ENCODE measurements at places on chromosomes 11 and 22.

DNA sequence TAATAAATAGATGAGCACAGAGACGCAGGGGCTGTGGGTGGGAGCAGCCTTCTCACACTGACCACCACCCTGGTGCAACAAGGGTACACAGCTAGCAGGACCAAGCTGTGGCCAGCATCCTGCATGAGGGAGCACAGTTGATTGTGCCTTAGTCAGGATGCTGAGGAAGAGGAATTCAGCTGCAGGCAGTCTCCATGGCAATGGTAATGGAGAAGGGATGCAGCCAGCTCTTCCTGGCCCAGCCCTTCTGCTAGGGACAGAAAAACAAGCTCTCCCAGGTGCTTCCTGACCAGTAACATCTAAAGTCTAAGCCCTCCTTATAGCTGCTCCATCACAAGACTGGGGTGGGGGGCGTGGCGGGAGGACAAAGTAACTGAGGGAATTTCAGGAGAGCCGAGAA lies 363.5 kb downstream of the BUD13 start:
- DNase-seq, result no peak

DNA sequence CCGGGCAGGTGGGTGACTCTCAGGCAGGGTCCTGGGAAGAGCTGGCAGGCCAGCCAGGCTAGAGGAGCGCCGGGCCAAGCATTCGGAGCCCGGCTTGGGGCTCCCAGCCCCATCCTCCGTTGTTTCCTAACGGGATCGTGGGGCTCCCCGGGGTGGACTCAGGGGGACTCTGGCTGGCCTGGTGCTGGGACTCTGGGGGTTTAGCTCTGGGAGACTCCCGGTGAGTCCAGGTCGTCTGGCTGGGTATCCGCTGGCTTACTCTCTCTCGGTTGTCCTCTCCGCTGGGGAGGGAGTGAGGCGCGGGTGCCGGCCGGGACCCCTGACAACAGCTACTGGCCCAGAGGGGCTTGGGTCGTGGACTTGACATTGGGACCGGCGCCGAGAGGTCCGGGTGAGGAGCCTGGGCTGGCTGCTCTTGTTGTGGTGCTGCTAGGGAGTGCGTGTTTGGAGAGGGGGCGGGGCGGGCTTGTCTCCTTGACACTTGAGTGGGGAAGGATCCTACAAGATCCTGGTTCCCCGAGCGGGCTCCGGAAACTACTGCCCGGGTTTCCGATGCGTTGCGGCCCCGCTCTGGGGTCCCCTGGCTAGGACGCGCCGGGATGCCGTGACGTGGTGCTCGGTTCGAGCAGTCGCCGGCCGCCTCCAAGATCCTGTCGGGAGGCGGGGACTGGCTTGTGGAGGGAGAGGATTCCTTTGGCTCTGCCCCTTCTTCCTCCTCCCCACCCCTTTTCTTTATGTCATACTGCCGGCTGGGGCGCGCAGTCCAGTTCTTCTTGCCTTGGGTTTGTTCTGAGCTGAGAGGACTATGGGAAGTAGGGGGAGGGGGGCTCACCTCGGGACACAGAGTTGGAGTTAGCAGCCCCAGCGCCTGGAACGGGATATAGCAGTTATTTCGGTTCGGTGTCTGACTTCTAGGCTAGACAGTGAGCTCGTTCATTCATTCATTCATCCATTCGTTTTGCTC lies 585 bp downstream of the EMSY start:
- peak; percentile 73 for DNase-seq

DNA sequence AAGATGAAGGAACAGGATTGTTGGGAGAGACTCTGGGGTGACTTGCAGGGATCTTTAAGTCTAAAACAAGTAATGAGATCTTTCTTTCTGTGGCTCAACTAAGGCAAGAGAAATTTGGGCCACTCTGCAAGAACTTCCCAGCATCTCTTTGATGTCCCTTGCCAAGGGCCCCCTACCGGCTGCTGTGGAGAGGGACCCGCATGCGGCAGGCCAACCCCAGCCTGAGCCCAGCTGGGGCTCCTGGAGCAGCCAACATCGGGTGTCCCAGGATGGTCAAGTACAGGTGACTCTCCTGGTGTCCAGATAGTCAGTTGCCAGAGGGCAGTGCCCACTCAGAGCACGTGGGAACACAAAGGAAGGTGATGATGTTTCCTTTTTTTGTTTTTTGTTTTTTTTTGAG lies 363.2 kb downstream of the TBC1D22A start:
- DNase-seq, result no peak

DNA sequence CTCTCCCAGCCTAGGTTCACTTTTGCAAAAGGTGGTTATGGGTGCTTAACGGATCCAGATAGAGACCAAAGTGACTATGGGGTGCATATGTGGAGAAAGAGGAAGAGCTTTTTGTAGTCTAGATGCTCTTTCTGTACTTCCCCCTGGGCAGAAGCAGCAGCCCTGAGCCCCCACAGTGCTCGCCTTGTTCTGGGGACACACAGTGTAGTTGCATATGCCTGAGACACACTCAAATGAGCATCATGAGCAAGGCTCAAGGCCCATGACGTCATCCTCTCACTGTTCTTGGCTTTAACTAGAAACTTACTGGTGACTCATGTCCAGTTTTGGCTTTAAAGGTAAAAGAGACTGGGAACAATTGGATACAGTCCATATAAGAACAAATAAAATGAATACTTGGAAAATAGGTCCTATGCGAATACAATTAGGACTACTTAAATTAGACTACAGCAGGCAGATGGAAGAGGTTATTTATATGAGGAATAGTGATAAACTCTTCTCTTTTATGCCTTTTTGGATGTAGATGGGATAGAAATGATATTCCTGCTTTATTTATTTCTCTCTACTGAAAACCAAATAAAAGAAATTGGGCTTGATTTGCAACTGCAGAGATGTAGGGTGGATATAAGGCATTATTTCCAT lies 20.1 kb upstream of the PEX26 start:
- no peak for DNase-seq

GRCh38 chr22:30717331-30717921 lies 22.8 kb downstream of the OSBP2 start:
- no peak for DNase-seq

GRCh38 chr11:62909107-62909894 lies 11.9 kb downstream of the CHRM1 start:
- no peak for DNase-seq

DNA sequence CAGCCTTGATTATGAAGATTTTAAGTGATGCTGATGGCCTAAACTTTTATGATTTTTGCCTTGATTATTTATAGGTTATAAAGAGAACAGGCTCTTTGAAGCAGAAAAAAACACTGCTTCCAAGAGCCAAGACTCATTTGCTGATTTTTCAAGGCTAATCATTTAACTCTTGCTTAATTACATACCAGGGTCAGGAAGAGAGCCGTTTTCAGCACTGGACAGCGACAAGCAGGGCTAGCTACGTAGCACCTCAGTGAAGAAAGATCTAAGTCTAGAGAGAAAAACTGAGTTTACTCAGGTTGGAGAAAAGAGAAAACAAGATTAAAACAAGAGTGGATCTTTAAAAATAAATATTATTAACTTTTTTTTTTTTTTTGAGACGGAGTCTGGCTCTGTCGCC lies 615.4 kb upstream of the B3GAT1 start:
- no peak for DNase-seq

DNA sequence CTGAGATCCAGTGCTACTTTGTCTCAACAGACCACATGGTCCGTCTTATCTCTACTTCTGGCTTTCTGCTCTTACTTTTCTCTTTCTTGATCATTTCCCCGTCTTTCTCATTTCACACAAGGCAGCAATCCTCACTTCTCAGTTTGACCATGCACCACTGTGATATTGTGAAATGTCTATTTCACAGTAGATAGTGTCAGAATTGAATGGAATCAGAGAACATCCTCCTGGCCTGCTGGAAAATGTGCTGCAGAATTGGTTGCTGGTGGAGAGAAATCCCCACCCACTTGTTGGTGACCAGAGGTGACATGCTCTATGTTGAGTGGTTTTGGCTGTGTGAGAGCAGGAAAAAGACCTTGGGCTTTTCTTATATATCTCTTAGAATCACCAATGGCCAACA lies 57.8 kb upstream of the RCN1 start:
- DNase-seq, result no peak

DNA sequence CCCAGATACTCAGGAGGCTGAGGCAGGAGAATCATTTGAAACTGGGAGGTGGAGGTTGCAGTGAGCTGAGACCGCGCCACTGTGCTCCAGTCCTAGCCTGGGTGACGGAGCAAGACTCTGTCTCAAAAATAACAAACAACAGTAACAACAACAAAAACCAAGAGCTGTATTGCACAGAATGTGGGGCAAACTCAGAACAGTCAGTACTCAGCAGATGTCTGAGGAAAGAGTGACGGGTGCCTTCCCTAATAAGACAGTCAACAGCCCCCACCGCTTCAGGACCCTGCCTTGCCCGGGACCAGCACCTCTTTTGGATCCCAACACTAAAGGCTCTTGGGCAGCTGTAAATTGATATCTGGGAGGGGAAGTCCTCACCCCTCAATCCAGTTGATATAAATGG lies 40.3 kb downstream of the RIBC2 start:
- no peak for DNase-seq

- DNase-seq, result no peak
These were observed 56.5 kb upstream of the ARHGAP32 start for GRCh38 chr11:129248618-129249017.

DNA sequence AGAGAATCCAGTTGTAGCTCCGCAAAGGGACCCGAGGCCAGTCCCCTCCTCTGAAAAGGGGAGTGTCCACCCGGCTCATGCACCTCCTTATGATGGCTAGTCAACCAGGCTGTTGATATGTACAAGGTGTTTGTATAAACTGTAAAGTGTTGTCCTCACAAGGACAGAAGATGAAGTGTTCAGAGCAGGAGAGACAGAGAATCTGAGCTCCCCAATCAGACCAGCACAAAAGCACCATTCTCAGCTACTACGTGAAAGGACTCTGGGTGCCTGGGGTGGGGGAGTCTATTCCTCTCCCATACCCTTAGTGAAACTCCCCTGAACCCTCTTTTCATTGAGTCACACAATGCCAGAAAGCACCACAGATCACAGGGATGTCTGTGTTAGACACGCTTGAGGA lies 49.4 kb downstream of the MN1 start:
- DNase-seq, result no peak

- no peak for DNase-seq
These were observed 8.2 kb downstream of the SF1 start for GRCh38 chr11:64770120-64770519.

GRCh38 chr11:123062892-123063825 lies 1.2 kb upstream of the HSPA8 start:
- DNase-seq, result peak; percentile 24

DNA sequence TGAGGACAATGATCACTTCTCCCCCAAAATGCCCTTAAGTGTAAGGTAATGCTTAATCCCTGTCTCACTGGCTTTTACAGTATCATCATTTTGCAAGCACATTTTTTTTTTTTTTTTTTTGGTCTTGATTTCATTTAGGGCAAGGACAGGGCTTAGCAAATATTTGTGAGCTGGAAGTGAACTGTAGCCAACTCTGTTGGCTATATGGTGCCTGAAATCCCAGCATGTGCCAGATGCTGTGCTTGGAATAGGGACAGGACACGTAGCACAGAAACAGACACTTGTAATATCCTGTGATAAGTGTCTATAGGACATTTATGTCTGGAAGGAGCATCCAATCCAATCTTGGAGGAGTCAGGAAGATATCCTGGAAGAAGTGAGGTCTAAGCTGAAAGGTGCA lies 198.3 kb downstream of the NAV2 start:
- no peak for DNase-seq

DNA sequence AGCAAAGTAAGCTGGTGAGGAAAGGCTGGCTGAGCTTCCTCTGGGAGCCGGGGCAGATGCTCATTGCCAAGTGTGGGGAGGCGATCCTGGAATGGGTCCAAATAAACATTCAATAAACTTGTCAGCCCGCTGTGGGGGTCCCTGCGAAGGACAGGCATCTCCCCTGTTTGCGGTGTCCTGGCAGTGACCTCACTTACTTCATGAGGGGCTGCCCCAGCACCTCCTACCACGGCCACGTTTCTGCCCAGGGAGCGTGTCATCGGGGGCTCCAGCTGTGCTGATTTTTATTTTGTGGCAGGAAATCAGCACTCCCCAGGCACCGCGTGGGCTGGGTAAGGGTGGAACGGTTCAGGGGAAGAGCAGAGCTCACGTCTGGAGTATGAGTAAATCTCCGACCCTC lies 493.9 kb upstream of the B3GAT1 start:
- no peak for DNase-seq

DNA sequence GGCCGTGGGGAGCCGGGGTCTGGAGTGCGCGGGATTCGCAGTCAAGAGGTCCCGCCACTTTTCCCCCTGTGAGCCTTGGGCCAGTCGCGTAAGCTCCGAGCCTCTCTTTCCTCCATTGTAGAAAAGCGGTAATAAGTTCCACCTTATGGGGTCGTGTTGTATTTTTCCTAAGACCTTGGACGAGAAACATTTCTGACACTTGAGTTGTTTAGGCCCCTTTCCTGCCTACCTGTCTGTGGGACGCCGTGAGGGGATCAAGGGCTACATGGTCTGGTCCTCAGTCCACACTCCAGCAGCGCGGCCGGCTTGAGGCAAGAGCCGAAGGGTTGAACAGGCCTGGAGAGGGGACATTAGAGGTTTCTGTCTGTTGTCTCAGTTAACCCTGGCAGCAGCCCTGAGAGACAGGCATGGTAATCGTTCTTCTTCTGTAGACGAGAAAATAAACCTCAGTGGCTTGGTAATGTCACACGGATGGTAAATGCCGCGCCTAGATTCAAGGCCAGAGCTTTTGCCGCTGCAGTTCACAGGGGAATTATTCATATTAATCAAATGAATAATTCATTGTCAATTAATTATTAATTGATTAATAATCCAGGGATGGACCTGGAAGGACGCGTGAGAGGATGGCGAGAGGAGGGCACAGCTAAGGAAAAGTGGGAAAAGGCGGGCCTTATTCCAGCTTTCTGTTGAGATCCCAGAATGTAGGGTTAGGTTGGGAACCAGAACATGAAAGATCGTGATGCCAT lies 545 bp downstream of the FEN1 start:
- DNase-seq, result no peak

DNA sequence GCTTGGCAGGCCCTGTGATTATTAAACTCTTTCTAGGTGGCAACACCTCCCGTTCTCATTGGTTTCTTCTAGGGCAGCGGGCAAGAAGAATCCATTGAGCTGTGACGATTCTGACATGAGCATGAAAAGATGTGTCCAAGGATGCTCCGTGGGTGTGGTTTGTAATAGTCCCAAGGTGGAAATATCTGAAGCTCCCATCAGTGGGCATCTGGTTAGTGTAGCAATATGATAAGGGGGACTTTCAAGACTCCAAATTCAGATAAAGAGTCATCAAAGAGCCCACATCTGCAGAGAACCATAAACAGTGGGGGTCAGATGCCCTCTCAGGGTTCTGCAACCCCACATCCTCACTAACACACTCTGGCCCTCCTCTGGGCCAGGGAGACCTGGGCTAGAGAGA lies 42.6 kb downstream of the TST start:
- no peak for DNase-seq

GRCh38 chr11:41609511-41609910 lies 150.1 kb upstream of the LRRC4C start:
- DNase-seq, result no peak

DNA sequence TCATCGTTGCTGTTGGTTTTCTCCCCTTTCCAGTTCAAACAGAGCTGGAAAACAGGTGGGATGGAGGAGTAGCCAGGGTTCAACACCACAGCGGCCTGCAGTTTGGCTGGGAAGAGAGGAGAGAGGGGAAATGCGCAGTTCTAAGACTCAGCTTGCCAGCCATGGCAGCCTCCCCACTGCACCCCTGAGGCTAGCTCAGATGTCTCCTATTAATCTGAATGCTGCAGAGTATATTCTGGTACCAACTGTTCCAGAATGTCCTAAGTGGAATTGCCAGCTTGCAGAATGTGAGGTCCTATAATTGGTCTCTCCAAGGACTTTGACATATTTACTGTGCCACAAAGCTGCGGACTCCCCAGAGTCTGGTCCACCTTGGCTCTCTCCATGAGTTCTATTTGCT lies 32.0 kb downstream of the NEFH start:
- DNase-seq, result no peak

- no peak for DNase-seq
These were observed 55.0 kb upstream of the HORMAD2 start for GRCh38 chr22:30025221-30025620.
